NCI-H146 (cell line): ENCODE measurements at places on chromosomes 16 and 17.

GRCh38 chr16:75485230-75486013 lies 9.8 kb downstream of the CHST6 start:
- no peak for DNase-seq

GRCh38 chr16:58678716-58679115 lies 5.9 kb downstream of the SLC38A7 start:
- DNase-seq, result no peak

DNA sequence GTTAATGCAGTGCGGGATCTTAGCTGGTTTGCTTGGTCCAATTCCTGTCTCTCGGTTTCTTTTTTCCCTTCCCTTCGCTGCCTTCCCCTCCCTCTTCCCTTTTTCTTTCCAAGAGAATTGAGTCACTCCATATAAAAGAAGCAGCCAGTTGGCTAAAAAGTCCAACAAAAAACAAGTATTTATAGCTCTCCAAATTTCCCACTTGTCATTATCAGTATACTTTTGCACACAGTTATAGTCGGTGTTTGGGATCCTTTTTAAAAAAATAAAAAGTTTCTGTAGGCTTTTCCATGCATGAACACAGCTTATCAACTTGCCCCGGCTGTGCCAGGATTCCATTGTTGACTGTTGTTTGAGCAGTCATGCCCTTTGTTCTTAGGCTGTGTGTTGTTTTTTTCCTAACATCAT lies 24.9 kb downstream of the HMOX2 start:
- no peak for DNase-seq

- DNase-seq, result no peak
Measured at GRCh38 chr17:38320482-38320881, 23.3 kb downstream of the GPR179 start.

GRCh38 chr17:3978421-3979289 lies 14.4 kb upstream of the ATP2A3 start:
- no peak for DNase-seq

GRCh38 chr16:86322806-86323205 lies 187.5 kb upstream of the FOXF1 start:
- DNase-seq, result no peak

DNA sequence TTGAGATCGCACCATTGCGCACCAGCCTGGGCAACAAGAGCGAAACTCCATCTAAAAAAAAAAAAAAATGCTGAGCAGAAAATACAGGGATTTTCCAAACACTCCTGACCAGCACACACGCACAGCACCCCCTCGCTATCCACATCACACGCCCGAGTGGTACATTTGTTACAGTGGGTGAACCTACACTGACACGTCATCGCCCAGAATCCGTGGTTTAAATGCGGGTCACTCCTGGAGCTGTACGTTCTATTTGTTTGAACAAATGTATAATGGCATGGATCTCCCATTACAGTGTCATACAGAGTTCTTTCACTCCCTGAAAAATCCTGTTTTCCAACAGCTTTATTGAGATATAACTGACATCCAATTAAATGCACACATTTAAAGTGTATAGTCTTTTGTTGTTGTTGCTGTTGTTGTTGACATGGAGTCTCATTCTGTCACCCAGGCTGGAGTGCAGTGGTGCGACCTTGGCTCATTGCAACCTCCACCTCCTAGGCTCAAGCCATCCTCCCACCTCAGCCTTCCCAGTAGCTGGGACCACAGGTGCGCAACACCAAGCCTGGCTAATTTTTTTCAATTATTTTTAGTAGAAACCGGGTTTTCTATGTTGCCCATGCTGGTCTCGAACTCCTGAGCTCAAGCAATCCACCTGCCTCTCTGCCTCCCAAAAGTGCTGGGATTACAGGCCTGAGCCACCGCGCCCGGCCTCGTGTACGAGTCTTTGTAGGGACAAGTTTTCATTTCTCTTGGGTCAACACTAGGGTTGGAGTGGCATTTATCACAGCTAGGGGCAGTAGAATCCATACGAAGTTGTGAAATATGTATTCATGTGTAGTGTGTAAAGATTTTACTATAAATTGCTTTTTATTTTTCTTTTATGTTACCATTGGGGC lies 4.4 kb upstream of the CARHSP1 start:
- no peak for DNase-seq

DNA sequence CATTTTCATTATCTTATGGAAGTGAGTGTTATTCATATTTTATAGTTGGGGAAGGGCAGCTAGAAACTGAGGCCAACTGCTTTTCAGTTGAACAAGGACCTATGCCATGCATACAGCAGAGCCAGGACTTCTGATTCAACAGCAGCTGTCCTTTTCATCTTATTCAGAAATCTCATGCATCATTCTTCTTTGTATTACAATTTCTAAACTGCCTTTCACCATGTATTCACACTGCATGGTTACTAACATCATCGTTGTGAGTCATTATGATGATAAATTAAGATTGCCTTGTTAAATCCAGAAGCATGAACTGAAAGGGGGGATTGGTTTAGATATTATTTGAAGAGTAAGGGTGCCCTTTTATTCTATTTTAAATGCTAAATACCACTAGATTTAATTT lies 1470.1 kb upstream of the GOT2 start:
- no peak for DNase-seq

DNA sequence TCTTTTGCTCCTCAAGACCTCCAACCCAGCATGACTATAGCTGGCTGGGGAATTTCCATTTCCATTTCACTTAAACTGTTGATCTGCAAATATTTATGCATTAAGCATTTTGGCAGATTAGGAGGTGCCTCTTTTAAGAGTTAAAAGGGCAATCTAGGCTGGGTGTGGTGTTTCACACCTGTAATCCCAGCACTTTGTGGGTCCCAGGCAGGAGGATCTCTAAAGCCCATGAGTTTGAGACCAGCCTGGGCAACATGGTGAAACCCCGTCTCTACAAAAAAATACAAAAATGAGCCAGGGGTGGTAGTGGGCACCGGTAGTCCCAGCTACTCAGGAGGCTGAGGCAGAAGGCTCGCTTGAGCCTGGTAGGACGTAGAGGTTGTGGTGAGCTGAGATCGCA lies 17.1 kb downstream of the ANKFY1 start:
- no peak for DNase-seq

GRCh38 chr17:29291163-29291752 lies 2.7 kb downstream of the NUFIP2 start:
- peak; percentile 43 for DNase-seq

GRCh38 chr17:10513299-10514067 lies 4.9 kb downstream of the MYH1 start:
- DNase-seq, result no peak

- DNase-seq, result no peak
Measured at GRCh38 chr17:34519282-34519681, 60.1 kb upstream of the TMEM132E start.

- DNase-seq, result peak; percentile 89
Measured at GRCh38 chr17:77526728-77527350, 386.1 kb downstream of the SEC14L1 start.

GRCh38 chr17:63492940-63493339 lies 16.1 kb downstream of the ACE start:
- DNase-seq, result no peak
